Glutamatergic neuron (in vitro differentiated cells): ENCODE measurements at places on chromosomes 11 and 22.

DNA sequence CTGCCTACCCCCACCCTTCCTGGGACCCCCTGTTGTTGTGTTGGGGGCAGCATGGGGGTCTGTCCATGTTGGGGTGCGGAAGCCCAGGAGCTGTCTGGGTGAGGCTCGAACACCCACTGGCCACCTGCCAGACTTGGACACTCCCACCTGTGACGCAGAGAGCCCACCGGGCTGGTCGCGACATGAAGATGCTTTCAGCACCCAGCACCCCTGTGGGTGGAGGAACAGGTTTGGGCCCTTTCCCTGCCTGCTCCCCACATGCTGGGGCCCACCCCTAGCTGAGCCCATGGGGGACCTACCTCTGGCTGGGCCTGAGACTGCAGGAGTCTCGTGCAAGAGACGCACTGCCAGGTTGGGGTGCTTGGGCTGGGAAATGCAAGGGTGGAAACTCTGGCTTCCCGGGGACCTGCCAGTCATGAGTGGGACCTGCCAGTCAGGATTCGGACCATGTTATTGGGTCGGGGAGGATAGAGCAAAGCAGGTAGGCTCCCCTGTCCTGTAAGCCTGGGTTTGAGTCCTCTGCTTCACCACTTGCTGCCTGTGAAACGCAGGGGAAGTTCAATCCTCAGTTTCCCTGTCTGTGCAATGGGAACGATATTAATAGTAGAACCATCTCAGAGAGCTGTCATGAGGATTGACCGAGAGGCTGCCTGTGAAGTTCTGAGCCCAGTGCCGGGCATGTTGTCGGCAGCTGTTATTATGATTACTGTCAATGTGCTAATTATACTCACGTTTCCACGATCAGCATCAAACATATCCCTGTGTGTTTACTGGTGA, 24.1 kb downstream of the KIAA1671 start:
- no peak for DNase-seq

DNA sequence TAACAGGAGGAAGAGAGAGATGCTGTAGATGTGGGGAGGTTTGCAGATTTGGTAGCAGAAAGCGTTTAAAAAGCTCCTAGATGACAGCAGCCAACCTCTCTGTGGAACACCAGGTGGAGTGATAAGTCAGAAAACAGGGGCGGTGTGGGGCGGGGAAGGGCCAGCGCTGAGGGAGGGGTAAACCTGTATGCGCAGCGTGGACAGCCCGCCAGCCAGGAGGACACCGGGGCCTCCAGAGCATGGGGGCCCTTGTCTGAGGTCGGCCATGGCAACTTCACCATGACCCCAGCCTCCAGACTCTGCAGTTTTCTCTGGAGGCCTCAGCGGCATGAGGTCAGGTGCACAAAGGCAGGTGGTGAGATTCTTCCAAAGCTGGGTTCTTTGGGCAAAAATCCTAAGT, 423.7 kb downstream of the BRD1 start:
- no peak for DNase-seq

DNA sequence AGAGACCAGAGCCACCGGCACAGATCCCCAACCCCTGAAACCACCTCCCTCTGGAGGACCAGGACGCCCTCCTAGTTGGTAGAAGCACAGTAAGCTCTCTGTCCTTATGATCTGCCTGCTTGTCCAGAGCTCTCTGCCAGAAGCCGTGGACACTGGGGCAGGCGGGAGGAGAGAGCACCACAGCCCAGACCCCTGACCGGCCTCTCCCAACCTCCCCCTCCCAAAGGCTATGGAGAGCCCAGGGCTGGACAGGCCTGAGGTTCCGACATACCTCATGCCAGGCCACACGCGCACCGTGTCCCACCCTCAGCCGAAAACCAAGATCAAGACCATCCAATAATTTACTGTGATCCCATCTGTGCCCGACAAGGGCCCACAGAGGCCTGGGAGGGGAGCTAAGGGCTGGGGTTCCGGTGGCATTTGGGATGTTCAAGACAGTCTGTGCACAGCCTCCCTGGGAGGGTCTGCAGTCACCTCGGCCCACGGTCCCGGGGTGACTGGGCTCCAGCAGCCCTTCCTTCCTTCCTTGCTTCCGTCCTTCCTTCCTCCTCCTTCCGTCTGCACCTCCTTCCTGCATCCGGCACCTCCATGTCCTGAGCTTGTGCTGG, 3.4 kb downstream of the HRAS start:
- no peak for DNase-seq

DNA sequence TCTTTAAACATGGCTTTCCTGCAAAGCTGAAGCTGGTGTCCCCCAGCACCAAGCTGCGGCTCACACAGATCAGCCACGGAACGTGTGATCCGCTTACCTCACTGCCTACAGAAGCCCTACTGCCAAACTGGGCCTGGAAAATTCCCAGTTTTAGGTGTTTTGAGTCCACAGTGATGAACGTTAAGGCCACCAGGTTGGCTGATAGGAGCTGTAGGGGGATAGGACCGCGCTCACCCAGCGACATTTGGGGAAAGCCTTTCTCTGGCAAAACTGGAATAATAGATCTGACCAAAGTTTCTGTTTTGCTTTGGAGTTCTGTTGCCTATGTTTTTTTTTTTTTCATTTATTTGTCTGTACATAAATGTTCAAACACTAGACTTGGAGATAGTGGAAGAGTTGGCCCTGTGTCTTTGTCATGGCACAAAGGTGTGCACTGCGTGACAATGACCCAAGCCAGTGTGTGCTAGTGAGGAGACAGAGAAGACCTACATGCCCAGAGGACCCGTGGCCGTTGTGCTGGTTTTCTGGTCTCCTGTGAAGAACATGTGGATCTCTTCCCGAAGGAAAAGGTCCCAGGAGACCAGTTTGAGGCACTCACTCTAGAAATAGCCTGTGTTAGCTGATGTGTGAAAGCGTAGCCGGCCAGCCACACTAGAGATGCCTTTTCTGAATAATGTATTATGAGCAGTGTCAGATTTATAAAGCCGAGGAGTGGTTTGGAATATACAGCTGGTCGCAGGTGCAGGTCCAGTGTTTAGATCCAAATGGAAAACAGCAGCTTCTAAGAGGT, 15.0 kb downstream of the ASPHD2 start:
- no peak for DNase-seq

DNA sequence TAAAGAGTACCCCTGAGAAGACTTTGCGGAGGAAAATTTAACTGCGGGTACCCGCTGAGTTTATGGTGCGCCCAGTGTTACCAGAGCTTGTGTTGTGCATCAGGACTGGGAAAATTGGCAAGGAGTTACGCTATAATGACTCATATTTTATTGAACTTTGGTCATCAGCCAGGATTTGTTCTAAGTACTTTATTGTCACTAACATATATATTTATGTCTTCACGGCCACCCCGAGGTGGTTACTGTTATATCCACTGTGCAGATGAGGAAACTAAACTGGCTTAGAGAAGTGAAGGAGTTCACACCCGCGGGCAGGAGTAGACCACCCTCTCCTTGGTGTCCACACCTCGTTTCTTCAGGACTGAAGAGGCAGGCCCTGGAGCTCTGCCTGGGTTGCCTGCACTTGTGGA, 667 bp downstream of the ACCS start:
- DNase-seq, result no peak

DNA sequence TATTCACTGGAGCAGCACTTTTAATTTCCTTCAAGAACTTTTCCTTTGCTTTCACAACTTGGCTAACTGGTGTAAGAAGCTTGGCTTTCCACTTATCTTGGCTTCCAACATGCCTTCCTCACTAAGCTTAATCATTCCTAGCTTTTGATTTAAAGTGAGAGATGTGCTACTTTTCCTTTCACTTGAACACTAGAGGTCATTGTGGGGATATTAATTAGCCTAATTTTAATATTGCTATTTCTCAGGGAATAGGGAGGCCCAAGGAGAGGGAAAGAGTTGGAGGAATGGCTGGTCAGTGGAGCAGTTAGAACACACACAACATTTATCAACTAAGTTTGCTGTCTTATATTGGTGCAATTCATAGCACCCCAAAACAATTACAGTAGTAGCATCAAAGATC, 24.6 kb upstream of the CCDC90B start:
- no peak for DNase-seq

DNA sequence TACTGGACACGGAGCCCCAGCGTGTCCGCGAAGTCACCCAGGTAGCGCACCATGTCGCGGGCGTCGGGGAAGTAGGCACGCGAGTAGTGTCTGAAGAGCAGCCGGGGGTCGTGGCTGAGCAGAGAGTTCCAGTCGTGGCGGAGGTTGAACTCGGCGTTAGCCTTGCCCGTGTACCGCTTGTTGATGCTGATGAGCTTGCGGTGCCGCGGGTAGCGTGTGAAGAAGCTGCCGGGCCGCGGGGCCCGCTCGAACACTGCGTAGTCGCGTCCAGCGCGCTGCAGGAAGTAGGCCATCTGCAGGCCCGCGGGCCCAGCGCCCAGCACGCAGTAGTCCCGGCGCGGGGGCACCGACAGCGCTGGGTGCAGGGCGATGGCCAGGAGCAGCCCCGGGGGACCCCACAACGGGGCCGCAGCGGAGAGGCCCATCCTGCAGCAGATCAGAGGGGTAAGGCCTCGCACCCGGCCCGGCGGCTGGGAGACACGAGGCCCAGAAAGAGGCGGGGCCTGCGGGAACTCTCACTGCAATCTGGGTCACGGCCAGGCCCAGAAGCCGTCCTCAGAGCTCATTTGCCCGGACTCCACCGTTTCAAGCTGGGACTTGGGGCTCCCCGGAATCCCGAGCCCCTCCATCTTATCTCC, 723 bp downstream of the FOXRED2 start:
- DNase-seq, result no peak

DNA sequence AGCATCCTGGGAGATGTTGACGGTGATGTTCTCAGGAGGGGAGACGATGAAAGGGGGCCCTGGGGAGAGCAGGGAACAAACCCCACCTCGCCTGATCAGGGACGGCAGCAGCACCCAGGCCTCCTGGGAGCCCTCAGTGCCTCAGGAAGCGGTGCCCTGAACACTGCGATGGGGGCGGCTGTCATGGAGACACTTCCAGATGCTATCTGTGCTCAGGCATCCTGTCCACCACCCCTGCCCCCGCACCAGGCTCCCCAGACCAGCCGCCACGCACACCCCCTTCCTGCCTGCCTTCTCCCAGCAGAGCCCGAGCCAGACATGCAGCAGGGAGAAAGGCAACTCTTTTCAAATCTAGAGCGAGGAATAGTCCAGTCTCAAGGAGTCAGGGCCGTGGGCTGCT, 20.6 kb downstream of the IGSF9B start:
- no peak for DNase-seq

DNA sequence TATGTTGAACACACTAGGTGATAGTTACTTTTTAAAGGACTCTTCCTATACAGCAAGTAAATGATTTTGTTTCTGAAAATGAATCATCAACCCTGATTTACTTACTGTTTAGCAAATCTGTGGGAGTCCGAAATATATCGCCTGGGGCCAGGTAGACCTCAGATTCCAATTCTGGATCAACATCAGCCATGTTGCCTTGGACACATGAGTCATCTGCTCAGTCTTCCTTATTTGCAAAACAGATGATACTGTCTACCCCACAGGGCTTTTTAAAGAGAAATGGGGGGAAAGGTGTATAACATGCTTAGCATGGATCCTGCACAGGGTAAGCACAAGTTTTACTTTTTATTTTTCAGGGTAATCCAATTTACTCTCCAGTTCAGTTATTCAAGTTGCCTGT, 324.2 kb downstream of the TENM4 start:
- no peak for DNase-seq

- no peak for DNase-seq
These were observed 3.2 kb downstream of the TIMP3 start for GRCh38 chr22:32804531-32805360.

DNA sequence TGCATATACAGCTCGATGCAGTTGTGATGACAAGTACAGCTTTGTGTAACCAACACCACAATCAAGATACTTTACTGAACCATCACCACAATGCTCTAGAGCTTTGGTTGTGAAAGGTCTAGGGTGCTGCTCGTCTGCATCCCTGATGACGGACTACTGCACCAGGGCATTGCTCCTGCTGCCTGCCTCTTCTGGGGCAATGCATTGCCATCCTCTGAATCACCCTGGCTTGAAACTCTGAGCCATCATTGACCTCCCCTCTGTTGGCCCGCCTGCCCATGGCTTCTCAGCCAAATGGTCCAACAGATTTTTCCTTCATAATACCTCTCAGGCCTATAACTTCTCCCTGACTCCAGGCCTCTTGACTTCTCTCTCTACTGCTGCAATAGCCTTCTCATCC, 77.4 kb upstream of the CSNK2A3 start:
- DNase-seq, result no peak

GRCh38 chr11:9570313-9571025, 3.0 kb upstream of the WEE1 start:
- DNase-seq, result no peak

DNA sequence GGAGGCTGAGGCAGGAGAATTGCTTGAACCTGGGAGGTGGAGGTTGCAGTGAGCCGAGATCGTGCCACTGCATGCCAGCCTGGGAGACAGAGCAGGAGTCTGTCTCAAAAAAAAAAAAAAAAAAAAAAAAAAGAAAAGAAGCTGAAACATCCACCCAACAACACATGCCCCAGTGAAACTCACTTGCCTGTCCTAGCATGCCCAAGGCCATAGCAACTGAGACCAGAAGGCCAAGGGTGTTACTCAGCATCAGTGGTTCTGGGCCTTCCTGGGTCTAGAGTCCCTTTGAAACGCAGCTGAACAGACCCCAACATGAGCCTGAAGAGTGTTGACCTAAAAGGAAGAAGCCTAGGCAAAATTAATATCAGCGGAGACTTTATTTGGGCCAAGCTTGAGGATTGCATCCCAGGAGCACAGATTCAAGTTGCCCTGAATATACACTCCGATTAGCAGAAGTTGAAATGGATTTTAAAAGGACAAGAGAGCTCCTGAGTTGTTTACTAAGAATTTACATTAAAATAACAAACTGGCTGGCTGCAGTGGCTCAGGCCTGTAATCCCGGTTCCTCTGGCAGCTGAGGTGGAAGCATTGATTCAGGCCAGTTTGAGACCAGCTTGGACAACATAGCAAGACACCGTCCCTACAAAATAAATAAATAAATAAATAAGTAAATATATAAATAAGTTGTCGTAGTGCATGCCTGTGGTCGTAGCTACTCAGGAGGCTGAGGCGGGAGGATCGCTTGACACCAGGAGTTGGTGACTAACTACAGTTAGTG, 7.0 kb downstream of the PRDX5 start:
- no peak for DNase-seq

GRCh38 chr11:121578251-121578976, 125.6 kb upstream of the SORL1-AS1 start:
- no peak for DNase-seq

DNA sequence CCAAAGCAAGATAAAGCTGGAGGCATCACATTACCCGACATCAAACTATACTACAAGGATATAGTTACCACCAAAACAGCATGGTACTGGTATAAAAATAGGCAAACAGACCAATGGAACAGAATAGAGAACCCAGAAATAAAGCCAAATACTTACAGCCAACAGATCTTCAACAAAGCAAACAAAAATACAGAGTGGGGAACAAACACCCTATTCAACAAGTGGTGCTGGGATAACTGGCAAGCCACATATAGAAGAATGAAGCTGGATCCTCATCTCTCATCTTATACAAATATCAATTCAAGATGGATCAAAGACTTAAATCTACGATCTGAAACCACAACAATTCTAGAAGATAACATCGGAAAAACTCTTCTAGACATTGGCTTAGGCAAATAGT, 50.0 kb upstream of the CLTCL1 start:
- DNase-seq, result no peak
